ENCODE measurements at places on chromosomes 4 and X. TPM values are rescaled to one million over a fixed set of nuclear protein-coding genes. Genes with fewer than 3 reads are reported as not detected.
A peak's percentile ranks its signal among the peaks of the same experiment; 100 is the strongest.

DNA sequence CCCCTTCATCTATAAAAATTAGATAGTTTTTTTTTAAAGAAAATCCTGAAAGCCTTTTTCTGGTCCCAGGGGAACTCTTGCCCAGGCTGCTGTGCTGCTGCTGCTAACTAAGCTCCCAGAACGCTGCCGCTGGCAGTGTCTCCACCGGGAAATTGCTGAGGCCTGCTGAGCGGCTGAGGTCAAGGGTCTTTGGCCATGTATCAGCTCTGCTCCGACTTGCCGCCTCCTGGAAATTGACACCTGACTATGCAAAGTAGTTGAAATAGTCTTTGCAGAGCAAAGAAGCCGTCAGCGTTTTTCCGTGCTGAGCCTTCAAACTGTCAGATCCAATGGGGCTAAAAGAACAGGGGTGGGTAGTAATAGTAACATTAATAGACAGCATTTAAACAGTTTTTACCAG is 839 bp downstream of the QDPR start:
- peaks cover 6% of the 10 kb centered on the region for H3K4me1 ChIP-seq
- peak overlapping the region; percentile 64 for H3K4me3 ChIP-seq
- peaks cover 32% of the 10 kb centered on the region for H3K36me3 ChIP-seq

Gene GLRA3
- 0.11 TPM for polyA plus RNA-seq

GRCh38 chrX:38989076-38989475 is 187.8 kb downstream of the MID1IP1 start:
- no peaks in the 10 kb centered on the region for H3K4me1 ChIP-seq
- no peaks in the 10 kb centered on the region for H3K36me3 ChIP-seq
- no peak for DNase-seq
- H3K27me3 ChIP-seq, result no peaks in the 10 kb centered on the region
- no peak overlapping the region for H3K4me3 ChIP-seq

DNA sequence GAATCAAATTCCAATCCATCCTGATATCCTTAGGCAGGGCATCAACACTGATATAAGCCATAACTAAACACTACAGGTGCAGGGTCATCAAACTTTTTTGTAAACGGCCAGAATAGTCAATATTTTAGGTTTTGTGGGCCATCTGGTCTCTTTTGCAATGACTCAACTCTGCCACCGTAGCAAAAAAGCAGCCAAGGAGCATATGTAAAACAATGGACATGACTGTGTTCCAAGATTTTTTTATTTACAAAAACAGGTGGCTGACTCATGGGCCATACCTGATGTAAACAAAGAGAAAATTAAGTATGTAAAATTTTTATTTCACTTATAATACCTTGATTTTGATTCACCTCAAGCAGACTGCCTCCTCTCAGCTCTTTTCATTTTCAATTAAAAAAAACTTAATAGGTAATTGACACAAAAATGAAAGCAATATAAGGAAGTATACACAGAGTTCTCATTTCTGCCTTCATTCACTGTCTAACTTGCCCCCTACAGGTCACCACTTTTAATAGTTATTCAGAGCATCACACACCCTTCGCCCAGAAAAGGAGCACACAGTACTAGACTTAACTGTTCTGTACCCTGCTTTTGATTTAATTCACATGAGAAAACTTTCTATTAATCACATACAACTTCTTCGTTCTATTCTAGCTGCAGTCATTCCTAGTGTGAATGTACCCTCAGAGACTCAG is 35.3 kb upstream of the GPM6B start:
- no peaks in the 10 kb centered on the region for H3K27me3 ChIP-seq
- no peaks in the 10 kb centered on the region for H3K36me3 ChIP-seq
- H3K4me1 ChIP-seq, result no peaks in the 10 kb centered on the region
- H3K27ac ChIP-seq, result no peak overlapping the region
- no peak overlapping the region for H3K4me3 ChIP-seq

Gene REELD1
- polyA plus RNA-seq, result 0.11 TPM

DNA sequence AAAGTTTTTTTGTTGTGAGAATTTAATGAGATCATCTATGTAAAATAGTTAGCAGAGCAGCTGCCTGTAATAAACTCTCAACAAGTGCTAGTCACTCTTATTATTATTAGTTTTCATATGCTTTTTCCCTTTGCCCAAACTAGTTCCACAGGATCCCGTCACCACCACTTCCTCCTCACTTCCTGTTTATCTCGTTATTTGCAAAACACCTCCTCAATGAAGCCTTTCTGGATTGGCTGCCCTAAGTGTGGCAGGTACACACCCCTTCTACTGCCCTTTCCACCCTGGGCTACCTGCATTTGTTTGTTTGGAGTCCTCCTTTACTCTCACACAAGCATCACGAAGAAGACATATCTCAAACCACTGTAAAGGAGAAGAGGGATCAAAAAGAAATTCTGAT is 54.4 kb upstream of the KLF3 start:
- H3K36me3 ChIP-seq, result no peaks in the 10 kb centered on the region
- peaks cover 19% of the 10 kb centered on the region for H3K4me1 ChIP-seq
- H3K27ac ChIP-seq, result no peak overlapping the region
- H3K4me3 ChIP-seq, result no peak overlapping the region
- DNase-seq, result no peak

Gene GABRE
- 15.8 TPM for polyA plus RNA-seq

Gene MTNR1A
- not detected for polyA plus RNA-seq

GRCh38 chr4:113633467-113633866 is 128.1 kb downstream of the CAMK2D start:
- H3K4me1 ChIP-seq, result peaks cover 20% of the 10 kb centered on the region
- H3K4me3 ChIP-seq, result no peak overlapping the region
- DNase-seq, result no peak
- H3K27ac ChIP-seq, result no peak overlapping the region
- H3K36me3 ChIP-seq, result no peaks in the 10 kb centered on the region

DNA sequence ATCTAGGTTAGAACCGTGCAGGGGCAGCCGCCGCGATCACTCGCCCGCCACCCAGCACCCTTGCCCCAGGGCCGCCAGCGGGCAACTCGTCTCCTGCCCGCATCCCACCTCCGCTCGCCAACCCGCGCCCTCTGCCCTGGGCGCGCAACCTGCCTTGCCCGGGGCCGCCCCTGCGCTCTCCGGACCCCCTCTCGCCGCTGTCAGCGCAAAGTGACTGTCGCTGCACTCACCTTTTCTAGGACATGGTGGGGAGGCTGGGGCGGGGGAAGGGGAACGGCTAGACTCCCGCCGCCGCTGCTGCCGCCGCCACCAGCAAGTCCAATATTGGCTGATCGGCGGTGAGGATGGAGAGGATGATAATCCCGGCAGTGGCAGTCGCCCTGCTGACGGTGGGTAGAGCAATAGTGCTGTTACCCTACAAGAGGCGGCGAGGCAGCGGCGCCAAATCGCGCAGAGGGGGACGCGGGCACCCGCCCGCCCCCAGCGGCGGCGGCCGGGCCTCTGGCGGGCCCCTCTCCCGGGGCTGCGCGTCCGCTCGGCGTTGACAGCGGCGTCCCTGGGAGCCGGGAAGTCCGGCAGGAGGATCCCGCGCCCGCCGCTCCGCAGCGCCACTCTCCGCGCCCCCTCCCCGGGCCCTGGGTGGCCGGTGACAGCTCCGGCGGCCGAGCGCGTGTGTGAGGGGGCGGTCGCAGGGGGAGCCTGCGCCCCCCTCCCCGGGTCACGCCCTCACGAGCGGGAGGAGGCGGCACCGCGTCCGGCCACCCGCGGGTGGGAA is 2.3 kb upstream of the NR3C2 start:
- peaks cover 84% of the 10 kb centered on the region for H3K27me3 ChIP-seq
- H3K4me1 ChIP-seq, result no peaks in the 10 kb centered on the region
- H3K36me3 ChIP-seq, result no peaks in the 10 kb centered on the region
- peak; percentile 82 for DNase-seq
- peak overlapping the region; percentile 52 for H3K27ac ChIP-seq
- H3K4me3 ChIP-seq, result peak overlapping the region; percentile 69

Gene FRMPD3
- polyA plus RNA-seq, result 7.8 TPM

Gene RAI2
- polyA plus RNA-seq, result 16.6 TPM

Measured in left lung (tissue), 14 donors.